Posterior cingulate gyrus (tissue), 11 donors: ENCODE measurements at places on chromosomes 16 and 17.

DNA sequence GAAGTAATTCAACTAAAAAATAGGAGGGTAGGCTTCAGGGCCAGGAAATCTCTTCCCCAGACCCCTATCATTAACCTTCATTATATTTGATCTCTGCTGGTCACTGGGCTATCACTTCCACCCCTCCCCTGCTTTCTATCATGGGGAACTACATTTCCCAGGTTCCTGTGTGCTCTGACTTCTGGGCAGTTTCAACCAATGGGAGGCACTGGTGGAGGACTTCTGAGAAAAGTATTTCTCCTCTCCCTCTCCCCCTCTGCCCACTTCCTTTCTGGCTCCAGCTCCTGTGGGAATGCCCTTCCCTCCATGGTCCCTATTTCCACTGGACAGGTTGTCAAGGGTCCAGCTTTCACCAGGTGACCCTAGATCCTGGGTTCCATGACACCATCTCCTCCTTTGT lies 364.4 kb downstream of the C16orf95 start:
- DNase-seq = no peak

DNA sequence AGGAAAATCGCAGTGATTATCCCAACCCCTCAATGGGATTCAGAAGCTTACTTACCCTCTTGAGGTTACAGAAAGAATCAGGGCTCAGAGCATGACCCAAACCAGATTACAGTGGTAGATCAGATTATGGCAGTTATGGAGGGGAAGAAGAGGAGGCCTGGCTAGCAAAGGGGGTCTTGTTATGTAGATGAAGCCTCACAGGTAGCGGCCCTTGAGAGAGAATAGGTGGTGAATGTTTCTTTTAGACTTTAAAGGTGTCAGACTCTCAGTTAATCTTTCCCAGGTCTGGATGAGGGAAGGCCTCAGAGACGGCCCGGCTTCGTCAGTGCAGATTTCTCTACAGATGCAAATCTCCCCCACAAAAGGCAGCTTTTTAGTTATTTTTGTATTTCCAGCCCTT lies 15.6 kb downstream of the RNF112 start:
- DNase-seq = no peak

- no peak for DNase-seq
Measured at GRCh38 chr17:8188263-8188839, 1.6 kb downstream of the BORCS6 start.

- DNase-seq = peak; percentile 72
Measured at GRCh38 chr17:75738218-75738802, 17.1 kb downstream of the ITGB4 start.

GRCh38 chr16:8964462-8964861 lies 756 bp upstream of the USP7 start:
- no peak for DNase-seq

DNA sequence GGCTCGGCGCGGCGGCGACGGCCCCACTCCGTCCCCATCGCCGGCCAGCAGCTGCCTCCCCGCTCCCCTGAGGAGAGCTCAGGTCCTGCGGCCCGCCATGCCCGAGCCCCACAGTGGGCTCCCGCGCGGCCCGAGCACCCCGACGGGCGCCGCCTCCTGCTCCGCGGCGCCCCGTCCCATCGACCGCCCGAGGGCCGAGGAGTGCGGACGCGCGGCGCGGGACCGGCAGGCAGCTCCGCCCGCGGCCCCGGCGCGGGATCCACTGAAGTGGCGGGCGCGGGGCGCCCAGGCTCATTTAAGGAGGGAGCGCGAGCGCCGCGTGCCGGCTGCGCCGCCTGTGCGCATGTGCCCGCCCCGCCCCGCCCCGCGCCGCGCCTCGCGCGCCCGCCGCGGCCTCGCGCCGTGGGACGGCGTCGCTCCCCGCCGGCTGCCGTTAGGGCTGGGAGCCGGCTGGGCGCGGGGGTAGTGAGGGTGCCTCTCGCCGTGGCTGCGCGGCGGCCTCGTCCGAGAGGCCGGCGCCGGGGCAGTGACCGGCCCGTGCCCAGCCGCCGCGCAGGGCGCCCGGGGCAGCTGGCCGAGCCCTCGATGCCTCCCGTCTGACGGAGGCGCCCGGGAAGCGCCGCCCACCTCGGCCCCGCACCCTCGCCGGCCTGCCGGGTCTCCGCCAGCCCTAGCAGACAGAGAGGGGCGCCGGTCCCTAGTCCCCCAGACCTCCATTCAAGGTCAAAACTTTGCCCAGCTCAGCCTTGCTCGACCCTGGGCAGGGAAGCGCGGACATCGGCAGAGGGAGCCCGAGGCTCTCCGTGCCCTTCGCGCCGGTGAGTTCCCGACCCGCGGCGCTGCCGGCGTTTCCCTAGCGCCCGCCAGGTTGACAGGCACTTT lies at the start of gene NETO2:
Gene NETO2 (minus strand): TSS at position 269 of the 882 bp plus-strand sequence. CDS start 333 bp downstream, outside the sequence.
- DNase-seq = peak; percentile 50

DNA sequence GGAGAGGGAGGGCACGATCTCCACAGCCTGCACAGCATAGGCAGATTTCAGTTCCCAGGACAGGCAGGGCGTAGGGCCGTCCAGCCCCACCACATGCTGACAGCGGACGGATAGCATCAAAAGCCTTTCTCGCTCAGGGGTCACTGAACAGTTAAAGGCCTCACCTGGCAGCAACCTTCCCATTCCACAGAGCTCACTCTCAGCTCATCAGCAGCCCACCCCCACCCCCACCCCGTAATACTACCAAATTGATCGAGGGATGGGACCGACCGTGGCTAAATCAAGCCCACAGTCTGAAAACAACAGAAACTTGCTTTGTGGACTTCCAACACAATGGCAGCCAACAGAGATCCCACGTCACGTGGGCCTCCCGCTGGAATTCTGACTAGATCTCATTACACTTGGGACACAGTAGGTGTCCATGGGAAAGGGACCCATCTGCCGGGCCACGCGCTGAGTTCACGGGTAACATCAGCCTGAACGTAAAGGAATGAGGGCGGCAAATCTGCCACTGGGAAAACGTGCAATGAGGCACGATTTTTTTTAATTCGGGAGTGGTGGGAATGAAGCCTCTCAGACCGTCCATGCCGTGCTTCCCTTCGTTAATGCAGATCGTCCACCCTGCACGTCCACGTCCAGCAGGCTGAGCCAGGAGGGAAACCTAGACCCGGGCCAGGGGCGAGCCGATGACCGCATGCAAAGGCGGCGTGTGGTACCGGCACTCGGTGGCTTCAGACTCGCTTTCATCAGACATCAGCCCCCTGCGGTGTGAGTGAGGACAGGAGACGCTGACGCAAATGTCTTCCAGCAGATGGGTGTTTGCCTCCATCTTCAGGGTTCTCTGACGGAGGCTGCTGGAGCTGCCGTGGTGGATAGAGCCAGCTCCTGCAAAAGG lies 92.1 kb downstream of the TBC1D16 start:
- DNase-seq = no peak

DNA sequence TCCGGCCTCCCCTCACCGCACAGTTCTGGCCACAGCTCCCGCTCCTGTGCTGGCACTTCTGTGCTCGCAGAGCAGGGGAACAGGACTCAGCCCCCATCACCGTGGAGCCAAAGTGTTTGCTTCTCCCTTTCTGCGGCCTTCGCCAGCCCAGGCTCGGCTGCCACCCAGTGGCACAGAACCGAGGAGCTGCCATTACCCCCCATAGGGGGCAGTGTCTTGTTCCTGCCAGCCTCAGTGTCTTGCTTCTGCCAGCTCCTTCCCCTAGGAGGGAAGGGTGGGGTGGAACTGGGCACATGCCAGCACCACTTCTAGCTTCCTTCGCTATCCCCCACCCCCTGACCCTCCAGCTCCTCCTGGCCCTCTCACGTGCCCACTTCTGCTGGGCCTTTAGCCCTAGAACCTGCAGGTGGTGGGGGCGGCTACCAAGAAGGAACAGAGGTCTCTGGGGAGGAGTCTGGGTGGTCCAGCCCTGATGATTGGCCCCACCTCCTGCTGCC lies 645 bp upstream of the ELMO3 start:
- no peak for DNase-seq

DNA sequence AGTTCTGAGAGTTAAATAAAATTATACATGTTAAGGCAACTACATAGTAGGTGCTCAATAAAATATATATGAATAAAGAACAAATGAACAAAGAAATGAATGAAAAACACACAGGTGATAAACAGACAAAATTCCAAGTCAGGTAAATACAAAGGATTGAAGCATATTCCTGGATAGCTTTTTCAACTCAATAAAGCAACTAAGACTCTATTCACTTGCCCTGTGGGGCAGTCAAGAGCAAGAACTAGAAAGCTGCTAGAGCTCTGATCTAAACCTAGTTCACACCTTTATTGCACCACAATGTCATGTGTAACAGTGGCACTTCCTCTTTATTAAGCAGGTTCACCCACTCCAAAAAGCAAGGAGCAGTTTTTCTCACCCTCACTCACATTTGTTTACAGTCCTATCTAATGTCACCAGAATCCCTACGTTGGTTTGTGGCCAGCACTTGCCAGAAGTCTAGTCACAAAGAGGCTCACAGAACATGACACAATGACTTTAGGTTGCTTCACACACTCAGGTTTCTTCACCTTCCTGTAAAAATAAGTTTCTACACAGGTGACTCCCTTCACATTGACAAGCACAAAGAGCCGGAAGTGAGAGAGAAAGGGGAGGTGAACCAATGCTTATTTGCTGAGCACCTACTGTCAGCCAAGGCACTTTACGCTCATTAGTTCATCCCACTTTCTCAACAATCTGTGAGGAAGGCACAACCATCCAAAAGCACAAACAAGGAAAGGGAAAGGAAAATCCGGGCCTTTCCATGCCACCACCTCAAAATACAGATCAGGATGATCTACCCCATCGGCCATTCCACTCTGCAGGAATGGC lies 70.8 kb downstream of the XPO6 start:
- DNase-seq = no peak

DNA sequence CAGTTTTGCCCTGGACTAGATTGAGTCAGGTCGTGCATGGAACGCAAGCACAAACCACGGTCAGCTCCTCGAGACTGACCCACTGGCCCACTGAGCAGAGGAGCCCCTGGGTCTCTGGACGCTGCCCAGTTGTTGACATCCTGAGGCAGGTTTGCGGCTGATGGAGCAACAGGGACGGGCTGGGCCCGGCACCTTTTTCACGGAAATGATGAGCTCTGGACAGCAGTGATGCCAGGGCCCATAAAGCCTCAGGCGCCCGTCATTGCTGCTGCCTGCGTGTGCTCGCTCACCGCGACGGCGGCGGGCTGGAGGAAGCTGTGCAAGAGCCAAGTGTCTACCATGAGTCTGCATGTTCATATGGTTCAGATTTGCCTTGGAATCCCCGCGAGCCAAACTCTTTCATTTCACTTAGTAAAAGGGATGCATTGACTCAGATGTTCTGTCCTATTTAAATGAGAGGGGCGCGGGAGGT lies 30.8 kb upstream of the CRISPLD2 start:
- DNase-seq = no peak

DNA sequence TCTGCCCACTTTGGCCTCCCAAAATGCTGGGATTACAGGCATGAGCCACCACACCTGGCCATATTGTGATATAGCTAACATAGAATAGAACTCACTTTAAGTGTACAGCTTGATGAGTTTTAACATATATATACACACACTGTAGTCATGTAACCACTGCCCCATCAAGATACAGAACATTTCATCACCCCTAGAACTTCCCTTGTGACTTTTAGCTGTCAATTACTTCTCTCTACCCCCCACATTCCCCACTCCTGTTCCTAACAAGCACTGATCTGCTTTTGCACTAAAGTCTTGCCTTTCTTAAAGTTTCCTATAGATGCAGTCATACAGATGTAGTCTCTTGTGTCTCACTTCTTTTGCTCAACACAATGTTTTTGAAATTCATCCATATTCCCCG lies 93.1 kb downstream of the PITPNC1 start:
- no peak for DNase-seq

GRCh38 chr16:84544031-84544773 lies 39.7 kb upstream of the MEAK7 start:
- peak; percentile 63 for DNase-seq
